ENCODE measurements at places on chromosomes 3 and 15. TPM values are rescaled to one million over a fixed set of nuclear protein-coding genes. Genes with fewer than 3 reads are reported as not detected.

DNA sequence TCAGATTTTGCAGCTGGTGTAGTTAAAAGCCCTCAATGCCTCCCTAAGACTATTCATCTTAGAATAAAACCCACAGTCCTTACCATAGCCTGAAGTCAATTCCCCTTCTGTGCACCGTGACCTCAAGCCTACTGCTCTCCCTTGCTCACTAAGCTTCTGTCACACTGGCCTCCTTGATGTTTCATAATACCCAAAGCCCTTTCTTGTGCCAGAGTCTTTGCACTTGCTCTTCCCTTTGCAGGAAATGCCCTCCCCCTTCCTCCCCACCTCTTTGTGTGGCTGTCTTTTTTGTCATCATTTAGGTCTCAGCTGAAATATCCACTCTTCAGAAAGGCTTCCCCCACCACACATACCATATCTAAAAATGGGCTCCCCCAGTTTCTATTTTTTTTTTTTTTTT, 4.2 kb upstream of the PLEKHO2 start:
- DNase-seq = no peak

- no peak for DNase-seq
Observed at GRCh38 chr3:141544697-141545096, 57.9 kb downstream of the RASA2 start.

DNA sequence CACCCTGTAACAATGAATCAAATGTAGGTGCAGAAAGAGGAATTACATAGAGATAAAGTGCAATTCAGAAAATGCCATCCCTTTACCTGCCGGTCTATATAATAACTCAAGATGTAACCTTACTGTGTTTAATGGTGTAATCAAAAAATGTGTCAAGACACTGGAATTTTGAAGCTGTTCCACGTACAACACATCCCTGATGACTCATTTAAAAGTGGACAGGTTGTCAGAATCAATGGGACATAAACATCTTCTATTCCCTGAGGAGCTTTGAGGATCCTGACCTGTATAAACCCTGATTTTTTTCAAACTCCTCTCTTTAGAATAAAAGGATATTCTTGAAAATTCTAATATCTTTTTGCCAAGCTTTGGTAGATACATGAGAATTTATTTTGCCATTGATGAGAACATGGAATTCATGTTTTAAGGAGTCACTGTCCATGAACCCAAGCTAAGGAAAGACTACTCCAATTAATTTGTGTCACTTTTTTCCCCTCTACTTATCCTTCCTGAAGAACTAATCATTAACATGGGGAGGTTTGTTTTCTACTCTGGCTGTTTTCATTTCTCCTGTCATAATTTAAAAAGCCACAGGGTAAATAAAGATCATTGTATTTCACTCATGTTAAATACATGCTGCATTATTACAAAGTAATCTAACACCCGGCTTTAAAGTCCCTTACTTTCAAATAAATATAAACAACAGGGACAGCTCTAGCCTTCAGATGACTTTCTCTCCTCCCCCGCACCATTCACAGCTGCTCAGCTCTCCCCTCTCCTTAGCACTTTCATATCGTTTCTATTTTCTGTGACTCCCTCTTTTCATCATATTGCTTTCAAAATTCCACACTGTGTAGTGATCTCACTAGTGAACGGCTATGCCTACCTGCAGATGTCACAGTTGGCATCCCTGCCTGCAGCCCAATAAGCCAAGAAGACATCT, 138.3 kb downstream of the TAFA4 start:
- DNase-seq = no peak

DNA sequence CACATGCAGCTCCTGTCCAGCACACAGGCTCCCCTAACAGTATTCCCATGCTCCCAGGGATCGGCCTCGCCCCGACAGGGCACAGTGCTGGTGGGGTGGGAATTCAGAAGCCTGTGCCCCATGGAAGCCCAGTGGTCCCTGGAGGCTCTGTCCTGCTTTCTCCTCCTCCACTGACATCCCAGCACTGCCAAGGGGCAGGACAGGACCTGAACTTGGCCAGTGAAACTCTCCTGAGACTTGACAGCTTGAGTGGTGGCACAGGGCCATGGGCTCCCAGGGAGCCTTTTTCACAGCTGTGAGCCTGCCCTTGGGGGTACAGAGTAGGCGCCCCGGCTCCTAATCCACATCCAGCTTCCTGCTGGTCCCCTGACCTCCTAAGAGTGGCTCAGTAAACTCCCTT, 38.4 kb downstream of the IQSEC1 start:
- DNase-seq = no peak

GRCh38 chr15:88541709-88542341, 4.7 kb downstream of the DET1 start:
- no peak for DNase-seq

- no peak for DNase-seq
Observed at GRCh38 chr3:160450846-160451245, 1.3 kb upstream of the TRIM59 start.

GRCh38 chr3:19331931-19332330, 183.6 kb downstream of the KCNH8 start:
- DNase-seq = no peak

DNA sequence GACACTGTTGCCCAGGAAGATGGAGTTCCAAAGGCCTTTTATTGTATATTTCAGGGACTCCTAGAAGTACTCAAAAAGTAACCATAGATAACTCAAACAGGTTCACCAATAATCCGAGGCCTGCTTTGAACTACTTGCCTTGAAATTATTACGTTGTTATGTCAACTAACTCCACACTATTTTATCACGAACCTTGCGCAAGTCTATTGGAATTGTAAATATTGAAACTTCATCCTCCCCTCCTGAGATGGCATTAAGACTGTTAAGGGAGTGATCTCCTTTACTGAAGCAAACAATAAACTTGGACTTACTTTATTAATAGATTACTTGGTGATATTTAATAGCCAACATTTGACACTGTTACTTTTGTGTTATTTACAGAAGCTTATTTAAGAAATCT, 199.6 kb upstream of the GADL1 start:
- no peak for DNase-seq

The DUOXA1 gene
- not detected for total RNA-seq

The FANCD2OS gene
- total RNA-seq = not detected

The MUSTN1 gene
- total RNA-seq = 0.78 TPM

The ISL2 gene
- total RNA-seq = 17.6 TPM

The MEX3B gene
- 12.8 TPM for total RNA-seq

The GOLGA6L4 gene
- 2.1 TPM for total RNA-seq

The CSPG5 gene
- 2.9 TPM for total RNA-seq

The IL17RD gene
- 0.25 TPM for total RNA-seq

Data from K562 (cell line).